Activated CD8-positive, alpha-beta memory T cell treated with anti-CD3 and anti-CD28 coated beads, Interleukin-2, amount 50 U/mL, for 48 hours (primary cell): ENCODE measurements at places on chromosomes 11 and 22.

DNA sequence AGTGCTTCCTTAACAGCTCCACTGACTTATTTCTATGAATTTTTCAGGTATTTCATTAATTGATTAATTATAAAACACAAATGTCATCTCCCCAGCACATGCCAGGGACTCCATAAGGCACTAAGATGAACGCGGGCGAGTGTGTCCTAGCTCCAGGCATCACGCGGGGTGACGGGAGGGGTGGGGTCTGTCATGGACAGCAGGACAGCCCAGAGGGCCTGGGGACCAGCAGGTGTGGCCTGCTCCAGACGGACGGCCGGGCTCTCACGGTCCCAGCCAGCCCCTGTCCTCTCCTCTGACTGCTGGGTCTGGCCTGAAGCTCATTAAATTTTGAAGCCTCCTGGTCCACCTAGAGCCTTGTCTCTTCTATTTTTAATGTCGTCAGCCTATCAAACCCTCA lies 531.1 kb downstream of the BRD1 start:
- DNase-seq: peak; percentile 12

DNA sequence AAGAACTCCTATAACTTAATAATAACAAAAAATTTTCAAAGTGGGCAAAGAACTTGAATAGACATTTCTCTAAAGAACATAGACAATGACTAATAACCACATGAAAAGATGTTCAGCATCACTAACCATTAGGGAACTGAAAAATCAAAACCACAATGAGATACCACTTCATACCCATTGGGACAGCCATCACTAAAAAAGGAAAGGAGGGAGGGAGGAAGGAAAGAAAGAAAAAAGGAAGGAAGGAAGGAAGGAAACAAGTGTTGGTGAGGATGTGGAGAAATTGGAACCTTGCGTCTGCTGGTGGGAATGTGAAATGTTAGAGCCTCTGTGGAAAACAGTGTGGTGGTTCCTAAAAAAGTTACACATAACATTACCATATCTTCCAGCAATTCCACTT lies 55.8 kb downstream of the MS4A13 start:
- no peak for DNase-seq

DNA sequence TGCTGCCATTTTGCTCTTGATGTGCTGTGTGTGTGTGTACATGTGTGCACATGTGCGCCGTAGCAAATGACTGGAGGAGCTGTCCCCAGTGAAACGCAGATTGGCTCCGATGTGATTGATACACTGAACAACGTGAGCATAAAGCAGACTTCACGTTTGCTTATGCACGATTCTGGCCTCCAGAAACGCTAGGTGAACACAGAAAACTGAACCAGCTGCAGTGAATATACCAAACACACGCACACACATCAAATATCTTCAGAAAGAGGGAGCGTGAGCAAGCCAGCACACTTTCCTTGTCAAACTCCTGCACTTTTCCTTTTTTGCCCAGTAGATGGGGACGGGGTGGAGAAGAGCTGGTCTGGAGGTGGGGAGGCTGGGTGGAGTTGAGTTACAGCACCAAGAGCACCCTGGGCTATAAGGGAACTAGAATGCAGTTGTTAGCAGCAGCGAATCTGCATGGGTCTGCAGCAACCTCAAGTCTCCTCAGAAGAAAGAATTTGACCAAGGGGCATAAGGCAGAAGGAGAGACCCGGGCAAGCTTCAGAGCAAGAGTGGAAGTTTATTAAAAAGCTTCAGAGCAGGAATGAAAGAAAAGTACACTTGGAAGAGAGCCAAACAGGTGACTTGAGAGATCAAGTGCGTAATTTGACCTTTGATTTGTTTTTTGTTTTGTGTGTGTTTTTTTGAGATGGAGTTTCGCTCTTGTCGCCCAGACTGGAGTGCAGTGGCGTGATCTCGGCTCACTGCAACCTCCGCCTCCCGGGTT lies 77.8 kb upstream of the CADM1 start:
- no peak for DNase-seq

DNA sequence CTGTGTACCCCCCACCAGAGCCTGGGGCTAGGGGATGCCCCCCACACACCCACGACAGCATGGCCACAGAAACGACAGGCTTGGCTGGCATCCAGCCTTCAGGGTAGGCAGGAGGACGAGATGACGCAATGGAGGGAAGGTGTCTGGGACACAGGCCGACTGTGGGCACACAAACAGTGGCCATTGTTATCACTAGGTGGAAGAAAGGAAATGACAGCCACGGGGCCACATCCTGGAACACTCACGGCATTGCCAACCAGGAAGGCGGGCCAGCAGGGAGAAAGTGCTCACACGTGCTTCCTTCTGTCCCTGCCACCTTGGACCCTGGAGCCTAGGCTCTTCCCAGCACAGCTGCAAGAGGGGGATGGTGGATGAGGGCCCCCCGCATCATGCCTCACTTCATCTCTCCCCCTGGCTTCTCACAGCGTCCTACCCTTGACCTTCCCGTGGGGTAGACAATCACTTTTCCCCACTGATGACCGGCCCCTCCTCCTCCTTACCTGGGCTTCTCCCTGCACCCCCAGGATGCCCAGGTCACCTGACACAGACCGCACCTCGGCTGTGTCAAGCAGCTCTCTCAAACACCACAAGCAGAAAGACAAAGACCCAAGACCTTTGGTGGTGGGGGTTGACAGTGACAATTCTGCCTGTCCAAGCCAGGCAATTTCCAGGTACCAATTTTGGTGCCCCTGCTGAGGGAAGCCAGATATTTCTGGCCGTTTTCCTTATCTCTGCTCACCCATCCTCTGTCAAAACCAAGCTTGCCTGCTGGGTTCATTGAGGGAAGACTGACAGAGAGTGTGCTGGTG lies 8.6 kb downstream of the PLA2G6 start:
- DNase-seq: no peak

DNA sequence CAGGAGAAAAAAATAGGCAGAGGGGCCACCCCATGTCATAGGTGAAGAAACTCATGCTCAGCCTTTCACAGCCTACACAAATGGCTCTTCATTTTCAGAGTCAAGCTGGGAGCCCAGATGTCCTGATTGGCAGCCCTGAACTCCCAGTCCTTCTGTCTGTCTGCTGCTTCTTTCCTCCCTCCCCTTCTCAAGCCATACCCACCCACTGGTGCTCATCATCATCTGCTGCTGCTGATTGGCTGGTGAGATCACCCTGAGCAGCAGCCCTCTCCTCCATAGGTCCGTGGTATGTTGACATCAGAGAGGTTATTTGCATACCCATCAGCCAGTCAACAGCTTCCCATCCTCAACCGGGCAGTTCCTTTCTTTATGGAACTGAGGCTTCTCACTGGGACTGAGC lies 46.1 kb upstream of the PRDM11 start:
- no peak for DNase-seq

GRCh38 chr11:132042296-132042695 lies 671.9 kb downstream of the NTM start:
- DNase-seq: no peak

DNA sequence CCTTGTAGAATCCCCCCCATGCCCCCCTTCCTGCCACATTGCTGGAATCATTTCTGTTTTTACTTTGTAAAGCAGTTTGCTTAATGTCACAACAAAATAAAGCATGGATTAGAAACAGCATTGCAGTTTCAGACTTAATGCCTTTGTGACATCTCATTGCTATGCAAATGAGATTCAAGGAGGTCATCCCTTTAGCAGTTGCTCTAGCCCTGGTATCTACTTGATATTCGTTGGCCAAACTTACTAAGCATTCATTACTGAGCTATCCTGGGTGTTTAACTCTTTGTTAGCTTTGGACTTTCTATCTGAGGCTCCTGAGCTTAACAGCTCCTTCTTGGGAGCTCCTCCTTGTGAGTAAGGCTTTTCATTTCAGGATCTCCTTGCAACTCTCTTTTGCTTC lies 16.3 kb downstream of the FAT3 start:
- DNase-seq: no peak

GRCh38 chr11:35874751-35875450 lies 69.0 kb upstream of the LDLRAD3 start:
- DNase-seq: no peak

- DNase-seq: peak; percentile 44
Observed at GRCh38 chr22:42067671-42068251, 2.9 kb downstream of the NAGA start.

DNA sequence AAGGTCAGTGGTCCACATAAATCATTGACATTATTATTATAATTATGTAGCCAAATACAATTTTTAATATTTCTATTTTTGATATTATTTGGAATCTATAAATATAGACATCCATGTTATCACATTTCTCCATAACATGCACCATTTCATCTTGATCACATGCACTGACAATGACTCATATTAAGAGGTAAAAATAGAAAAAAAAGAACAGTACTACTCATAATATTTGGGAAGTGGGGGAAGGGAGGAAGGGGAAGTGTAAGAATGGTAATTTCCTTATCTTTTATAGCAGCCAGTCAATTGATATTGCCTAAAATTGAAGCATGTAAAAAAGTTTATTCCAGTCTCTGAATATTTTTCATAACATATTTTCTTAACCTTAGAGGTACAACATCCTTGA lies 72.3 kb downstream of the ADM start:
- DNase-seq: no peak

DNA sequence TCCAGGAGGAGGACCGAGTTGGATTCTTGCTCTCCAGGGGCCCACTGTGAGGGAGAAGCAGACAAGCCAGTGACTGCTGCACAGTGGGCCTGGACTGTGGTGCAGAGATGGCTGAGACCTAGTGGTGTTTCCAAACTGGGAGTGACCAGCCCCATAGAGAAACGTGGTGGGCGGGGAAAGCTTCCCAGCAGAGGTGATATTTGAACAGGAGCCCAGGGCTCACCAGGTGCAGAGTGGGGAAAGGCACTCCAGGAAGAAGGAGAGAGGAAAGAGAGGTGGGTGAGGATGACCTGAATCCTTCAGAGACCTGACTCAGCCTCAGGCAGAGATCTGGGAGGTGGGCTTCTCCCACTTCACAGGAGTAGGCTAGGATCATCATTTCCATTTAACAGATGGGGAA lies 52.1 kb upstream of the RASD2 start:
- DNase-seq: no peak

DNA sequence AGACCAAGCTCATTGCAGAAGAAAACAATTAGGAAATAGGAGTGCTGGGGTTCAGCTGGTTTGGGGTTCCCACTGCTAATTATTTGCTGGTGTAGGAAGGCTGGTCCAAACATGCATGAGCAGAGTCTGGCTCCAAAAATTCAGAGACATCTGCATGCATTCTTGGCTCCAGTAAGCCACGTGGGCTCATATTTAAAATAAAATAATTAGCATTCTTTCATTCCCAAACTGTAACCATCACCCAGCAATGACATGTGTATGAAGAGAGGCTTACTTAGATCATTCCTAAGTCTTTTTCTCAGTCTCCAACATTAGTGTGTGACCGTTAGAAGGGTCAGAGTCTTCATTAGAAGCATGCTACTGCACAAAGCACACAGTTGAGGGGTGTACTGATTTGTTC lies 58.4 kb downstream of the EFCAB6 start:
- no peak for DNase-seq

- no peak for DNase-seq
Observed at GRCh38 chr11:129163714-129164164, 28.4 kb downstream of the ARHGAP32 start.

DNA sequence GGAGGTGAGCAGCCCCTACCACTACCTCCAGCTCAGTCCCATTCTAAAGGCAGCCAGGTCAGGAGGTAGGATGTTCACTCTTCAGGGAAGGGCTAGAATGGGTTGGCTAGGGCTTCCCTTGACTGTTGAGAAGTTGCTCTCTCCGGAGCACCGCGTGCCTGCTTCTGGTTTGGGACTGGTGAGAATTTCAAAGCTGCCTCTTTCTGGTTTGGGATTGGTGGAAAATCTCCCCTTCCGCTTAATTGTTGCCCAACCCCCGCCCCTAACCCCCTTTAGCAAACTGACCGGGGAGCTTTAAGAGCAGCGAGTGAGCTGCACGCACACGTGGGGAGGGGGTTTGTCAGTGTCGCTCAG lies 686 bp downstream of the USP2 start:
- DNase-seq: no peak

- no peak for DNase-seq
Observed at GRCh38 chr11:11521306-11522002, 100.4 kb downstream of the GALNT18 start.

- DNase-seq: no peak
Observed at GRCh38 chr22:21771631-21771976, 36.0 kb upstream of the YPEL1 start.
